Caco-2 (cell line): ENCODE measurements at places on chromosomes 3 and 15.
A peak's percentile ranks its signal among the peaks of the same experiment; 100 is the strongest.

- no peak for DNase-seq
Observed at GRCh38 chr3:78143000-78143399, 1103.1 kb downstream of the ROBO2 start.

DNA sequence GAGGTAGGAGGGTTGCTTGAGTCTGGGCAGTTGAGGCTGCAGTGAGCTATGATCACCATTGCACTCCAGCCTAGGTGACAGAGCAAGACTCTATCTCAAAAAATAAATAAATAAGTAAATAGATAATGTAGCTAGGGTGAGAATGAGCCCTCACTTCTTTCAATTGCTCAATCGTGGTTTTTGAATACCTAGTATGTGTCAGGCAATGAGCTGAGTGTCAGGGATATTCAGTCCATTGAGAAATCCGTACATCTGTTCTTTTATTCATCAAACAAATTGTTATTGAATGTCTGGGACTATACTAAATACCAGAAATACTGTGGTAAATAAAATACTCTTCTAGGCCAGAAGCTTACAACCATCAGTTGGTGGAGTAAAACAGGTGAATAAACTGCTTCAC, 6.2 kb upstream of the ZNF148 start:
- no peak for DNase-seq

- no peak for DNase-seq
Observed at GRCh38 chr15:39031596-39031995, 467.0 kb upstream of the RASGRP1 start.

DNA sequence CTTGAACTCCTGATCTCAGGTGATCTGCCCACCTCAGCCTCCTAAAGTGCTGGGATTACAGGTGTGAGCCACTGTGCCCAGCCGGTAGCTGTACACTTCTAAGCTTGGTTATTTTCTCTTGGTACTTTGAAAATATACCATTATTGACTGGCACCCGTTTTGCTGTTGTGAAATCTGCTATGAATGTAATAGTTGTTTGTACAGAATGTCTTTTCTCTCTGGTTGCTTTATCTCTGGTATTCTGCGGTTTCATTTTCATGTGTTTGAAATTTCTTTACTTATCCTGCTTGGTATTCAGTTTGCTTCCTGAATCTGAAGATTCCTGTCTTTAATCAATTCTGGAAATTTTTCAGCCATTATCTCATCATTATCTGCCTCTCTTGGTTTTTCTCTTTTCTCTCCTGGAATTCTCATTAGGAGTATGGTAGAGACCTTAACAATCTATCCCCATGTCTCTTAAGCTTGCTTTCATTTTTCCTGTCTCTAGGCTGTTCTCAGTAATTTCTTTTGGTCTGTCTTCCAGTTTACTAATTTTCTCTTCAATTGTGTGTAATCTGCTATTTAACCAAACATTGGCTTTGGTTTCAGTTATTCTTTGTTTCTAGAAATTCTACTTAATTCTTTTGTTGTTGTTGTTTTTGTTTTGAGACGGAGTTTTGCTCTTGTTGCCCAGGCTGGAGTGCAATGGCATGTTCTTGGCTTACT, 2.8 kb upstream of the PAK2 start:
- DNase-seq, result no peak

- no peak for DNase-seq
Observed at GRCh38 chr15:69116391-69116790, 44.0 kb upstream of the GLCE start.

DNA sequence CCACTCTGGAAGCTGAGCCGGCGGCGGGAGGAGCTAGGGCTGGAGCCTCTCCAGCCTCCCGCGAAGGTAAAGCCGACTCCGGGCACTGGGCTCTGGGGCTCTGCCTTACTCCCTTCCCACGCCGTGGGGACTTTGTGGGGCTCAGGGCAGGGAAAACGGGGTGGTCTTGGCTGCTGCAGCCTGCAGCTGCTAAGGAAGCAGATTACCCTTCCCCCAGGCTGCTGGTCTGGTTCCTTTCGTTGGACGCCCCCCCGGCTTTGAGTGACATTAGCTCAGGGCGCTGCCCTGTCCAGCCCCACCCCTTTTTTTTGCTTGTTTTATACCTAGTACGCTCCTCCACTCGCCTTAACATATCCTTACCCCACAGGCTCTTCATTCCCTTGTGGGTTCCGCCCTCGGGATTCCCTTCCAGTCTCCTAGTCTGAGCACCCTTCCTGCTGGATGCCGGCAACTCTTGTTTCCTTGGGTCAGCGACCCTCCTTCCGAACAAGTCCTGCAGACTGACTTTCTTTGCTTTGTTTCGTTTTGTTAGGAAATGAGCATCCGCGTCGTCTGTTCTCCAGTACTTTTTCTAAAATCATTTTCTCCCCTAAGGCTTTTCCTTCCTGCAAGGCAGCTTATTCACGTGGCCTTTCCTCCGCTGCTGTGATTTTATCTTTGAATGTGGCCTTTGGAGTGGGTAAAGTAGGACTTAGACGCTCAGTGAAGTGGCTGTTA, 551 bp downstream of the DNAJC13 start:
- DNase-seq, result peak; percentile 79

GRCh38 chr3:179289295-179289694, 33.5 kb upstream of the ZNF639 start:
- no peak for DNase-seq

- DNase-seq, result no peak
Observed at GRCh38 chr15:74239051-74239705, 3.1 kb downstream of the CCDC33 start.

DNA sequence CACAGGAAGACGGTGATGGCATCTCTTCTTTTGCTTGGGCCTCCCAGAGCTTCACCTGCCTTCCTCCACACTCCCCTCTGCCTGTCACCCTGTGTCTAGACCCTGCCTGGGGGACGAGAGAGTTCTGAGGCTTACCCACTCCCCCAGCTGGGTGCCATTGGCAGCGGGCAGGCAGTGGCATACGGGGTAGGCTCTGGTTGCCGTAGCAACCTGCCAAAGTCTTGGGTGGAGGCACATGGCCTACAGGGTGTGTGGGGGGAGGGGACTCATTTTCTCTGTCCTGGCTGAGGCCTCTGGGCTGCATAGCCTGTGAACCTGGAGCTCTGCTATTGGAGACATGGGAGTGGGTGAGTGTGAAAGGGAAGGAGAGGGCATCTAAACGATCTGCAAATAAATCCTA, 4.4 kb downstream of the INSYN1 start:
- DNase-seq, result no peak

GRCh38 chr3:181442066-181442465, 269.7 kb upstream of the SOX2 start:
- no peak for DNase-seq

GRCh38 chr3:29249829-29250345, 31.0 kb upstream of the RBMS3 start:
- no peak for DNase-seq

- no peak for DNase-seq
Observed at GRCh38 chr15:71508081-71508682, 302.2 kb upstream of the NR2E3 start.

DNA sequence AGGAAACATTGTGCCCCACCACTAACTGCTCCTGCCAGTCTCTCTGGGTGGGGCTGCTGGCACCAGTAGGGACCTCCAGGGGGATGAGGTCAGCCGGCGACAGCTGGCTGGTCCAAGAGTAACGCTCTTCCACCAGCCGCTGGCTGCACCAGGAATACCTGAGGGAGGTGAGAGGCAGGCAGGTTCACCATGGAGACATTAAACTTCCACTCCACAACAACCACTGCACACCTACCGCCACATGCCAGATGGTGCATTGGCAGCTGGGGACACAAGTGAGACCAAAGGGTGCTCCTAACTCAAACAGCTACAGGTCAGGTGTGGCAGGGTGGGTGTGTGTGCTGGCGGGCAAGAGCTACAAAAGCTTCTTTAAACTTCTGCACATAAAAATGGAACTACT, 4.5 kb downstream of the POLG start:
- DNase-seq, result no peak

DNA sequence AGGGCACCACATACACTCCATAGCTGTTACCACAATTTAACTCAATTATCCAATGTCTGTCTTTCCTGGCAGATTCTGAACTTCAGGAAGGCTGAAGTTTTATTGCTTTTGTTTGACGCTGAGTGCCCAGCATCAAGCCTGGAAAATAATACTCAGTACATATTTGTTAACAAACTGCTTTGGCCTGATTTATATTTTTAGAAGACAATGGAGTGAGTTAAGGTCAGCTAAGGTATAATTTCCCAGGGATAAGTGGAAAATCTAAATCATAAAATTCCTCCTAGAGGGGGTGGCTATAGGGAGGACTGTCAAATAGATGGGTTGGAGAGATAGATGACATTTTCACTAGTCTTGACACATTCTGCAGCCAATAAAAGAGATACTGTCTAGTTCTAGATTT, 659.4 kb upstream of the ADAMTS9 start:
- no peak for DNase-seq

DNA sequence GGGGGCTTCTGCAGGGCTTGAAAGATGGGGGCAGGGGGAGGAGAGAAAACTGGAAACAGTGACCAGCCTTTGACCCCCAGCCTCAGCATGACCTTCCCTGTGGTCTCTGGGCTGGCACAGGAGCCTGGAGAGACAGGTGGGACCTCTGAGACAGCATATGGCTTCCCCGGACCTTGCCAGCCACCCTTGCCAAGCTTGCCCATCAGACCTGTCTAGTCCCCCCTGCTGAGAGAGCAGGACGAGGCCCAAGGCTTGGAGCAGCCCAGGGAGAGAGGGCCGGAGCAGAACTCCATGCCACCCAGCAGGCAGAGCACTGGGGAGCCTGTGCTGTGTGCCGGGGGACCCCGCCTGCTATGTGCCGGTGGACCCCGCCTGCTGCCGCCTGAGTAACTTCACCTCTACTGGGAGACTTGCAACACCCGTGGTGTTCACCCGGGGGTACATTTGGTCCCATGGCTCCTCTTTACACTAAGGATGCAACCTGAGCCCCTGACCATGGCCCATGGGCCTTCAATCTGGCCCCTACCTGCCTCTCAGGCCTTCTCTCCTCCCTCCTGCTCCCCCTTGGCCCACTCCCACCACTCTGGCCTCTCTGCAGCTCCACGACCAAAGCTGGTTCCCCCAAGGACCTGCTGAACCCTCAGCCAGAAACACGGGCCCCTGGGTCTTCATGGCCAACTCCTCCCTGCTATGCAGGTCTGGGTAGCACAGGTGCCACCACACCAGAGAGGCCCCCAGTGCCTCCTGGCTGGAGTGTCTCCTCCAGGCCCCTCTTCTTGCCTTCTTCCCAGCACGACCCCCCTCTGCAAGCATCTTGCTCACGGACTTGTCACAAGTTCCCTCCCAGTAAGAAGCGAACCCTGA, 21.1 kb upstream of the SLC41A3 start:
- DNase-seq, result no peak

DNA sequence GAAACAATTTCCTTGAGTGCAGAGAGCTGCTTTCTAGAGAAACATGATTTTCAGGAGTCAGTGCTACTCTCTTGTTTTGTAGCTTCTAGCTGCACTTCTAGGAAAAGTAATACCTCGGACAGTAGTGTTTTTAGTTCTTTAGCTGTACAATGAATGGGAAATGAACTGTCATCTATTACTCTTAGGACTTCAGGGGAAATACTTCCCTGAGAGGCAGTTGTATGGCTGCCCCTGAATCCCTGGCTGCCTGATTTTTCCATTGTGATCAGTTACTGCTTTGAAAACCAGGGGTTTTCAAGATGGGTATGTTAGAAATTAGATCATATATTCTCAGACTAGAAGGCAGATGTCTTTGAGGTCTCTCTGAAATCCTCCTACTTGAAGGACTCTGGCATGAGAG, 200.3 kb upstream of the SEMA6D start:
- no peak for DNase-seq

DNA sequence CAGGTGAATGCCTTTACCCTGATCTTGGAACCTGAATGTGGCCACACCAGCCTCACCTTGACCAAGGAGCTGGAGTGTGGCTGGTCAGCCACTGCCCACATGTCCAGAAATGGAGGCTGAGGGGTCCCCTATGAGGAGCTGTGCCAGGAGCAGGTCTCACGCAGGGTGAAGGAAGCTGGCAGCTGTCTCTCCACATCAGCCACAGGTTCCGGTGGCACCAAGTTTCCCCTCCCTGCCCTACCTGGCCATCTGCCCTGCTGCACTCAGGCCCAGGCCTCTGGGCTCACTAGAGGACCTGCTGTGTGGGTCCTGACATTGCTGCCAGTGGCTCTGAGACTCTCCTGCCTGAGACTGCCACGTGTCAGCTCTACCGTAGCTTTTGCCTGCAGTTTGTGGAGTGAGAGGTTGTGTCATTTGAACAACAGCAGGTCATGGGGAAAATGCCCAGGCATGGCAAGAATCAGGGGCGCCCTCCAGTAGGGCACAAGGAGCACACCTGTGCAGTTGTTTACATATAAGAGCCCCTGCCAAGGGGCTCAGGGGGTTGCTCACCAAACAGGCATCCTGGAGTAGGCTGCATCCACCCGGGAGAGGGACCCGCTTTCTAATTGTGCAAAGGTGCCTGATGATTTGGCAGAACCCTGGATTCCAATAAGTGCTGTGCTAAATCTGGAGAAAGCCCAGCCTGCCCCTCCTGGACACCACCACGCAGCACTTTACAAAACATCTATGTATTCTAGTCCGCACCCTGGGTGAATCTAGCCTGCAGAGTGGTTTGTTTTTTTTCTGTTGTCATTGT, 258.5 kb upstream of the TLE3 start:
- DNase-seq, result no peak

DNA sequence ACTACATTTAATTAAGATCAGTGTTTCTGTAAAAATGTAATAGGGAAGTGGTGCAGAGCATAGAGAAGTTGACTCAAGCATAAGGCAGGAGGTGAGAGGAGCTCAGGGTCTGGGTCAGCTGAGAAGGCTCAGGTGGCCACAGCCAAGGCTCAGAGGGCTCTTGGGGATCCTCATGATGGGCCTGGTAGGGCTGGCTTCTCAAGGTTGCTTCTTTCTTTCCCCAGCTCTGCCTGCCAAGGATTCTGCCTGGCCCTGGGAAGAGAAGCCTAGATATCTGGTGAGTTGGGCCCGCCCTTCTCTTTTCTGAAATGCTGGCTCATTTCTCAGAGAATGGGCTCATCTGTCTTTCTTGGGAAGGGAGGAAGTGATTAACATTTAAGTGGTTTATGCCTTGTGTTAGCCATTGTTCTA, 6.5 kb downstream of the ZNF589 start:
- no peak for DNase-seq

- DNase-seq, result no peak
Observed at GRCh38 chr3:37135561-37135960, 38.8 kb downstream of the LRRFIP2 start.

DNA sequence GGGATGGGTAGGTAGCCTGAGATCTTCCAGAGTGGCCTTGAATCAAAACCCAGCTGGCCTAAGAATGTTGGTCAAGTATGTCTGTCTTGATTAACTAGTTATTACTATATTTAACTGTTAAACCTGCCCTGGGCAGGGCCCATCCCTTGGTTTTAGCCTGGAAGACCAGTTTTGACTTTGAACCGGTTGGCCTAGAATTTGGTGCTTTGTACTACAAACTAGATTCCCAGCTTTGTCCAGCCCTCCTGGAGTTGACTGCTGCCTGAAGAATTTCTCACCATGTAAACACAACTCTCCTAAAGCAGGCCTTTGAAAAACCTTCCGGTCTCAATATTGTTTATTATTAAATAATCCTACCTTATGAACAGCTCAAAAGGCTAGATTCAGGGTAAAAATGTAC, 16.0 kb downstream of the C15orf62 start:
- DNase-seq, result no peak
